ENCODE measurements at places on chromosomes 2 and 18.

- no peak overlapping the region for H3K4me3 ChIP-seq
- H3K27ac ChIP-seq, result no peak overlapping the region
- no peak for DNase-seq
- no peaks in the 10 kb centered on the region for H3K4me1 ChIP-seq
- no peaks in the 10 kb centered on the region for H3K27me3 ChIP-seq
Observed at GRCh38 chr18:73040247-73040646, 172.5 kb upstream of the NETO1 start.

- no peaks in the 10 kb centered on the region for H3K27me3 ChIP-seq
- DNase-seq, result no peak
- no peak overlapping the region for H3K27ac ChIP-seq
- no peaks in the 10 kb centered on the region for H3K4me1 ChIP-seq
- no peaks in the 10 kb centered on the region for H3K36me3 ChIP-seq
- H3K4me3 ChIP-seq, result no peak overlapping the region
Observed at GRCh38 chr2:83686863-83687262, 772.2 kb downstream of the SUCLG1 start.

- no peak for DNase-seq
- no peaks in the 10 kb centered on the region for H3K4me1 ChIP-seq
- no peak overlapping the region for H3K27ac ChIP-seq
Observed at GRCh38 chr2:81981585-81981984, 1677.0 kb upstream of the LRRTM1 start.

- no peaks in the 10 kb centered on the region for H3K27me3 ChIP-seq
- peaks cover 27% of the 10 kb centered on the region for H3K4me1 ChIP-seq
- no peak for DNase-seq
Observed at GRCh38 chr2:133503927-133504326, 64.3 kb downstream of the NCKAP5 start.

GRCh38 chr2:118750959-118751565 lies 96.4 kb downstream of the EN1 start:
- no peak overlapping the region for H3K27ac ChIP-seq
- H3K4me1 ChIP-seq, result no peaks in the 10 kb centered on the region
- no peaks in the 10 kb centered on the region for H3K36me3 ChIP-seq
- no peak overlapping the region for H3K4me3 ChIP-seq

- no peak overlapping the region for H3K4me3 ChIP-seq
- no peak overlapping the region for H3K27ac ChIP-seq
- H3K27me3 ChIP-seq, result no peaks in the 10 kb centered on the region
Observed at GRCh38 chr2:83633423-83633822, 825.7 kb downstream of the SUCLG1 start.

DNA sequence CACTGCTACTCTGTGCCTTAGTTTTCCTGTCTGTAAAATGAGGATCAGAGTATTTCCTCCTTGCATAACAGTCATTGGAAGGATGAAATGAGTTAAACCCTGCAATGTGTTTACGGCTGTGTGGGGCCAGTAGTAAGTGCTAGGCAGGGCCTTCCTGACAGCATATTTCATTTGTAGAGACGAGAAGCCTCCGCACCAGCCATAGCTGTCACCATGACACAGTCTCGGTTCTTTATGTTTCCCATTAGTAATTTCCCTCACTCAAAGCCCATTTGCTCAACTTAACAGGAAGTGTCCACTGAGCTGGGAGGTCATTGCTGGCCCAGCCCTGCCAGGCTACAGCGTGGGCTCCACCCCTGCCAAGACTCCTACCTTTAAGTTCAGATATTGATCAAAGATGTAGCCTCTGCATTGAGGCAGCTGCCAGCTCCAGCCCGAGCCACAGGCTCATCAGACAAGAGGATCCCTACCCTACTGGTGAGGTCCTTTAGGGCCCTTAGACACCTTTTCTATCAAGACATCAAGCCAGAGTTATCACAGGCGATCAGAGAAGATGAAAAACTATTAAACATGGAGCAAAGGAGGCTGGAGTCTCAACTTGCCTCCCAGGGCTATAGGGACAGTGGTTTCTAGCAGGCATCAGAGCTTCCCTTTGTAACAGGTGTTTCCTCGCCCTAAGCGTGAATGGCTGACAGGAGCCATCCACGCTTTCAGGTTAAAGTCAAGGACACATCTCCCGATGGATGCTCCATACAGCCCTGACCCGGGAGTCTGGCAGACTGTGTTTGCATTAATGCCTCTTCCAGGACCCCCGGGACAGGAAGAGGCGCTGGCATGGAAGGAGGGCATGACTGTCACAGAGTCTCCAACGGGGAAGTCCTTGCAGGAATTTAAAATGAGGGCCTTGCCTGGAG lies 251.7 kb downstream of the NDUFA10 start:
- H3K4me3 ChIP-seq, result no peak overlapping the region
- H3K36me3 ChIP-seq, result no peaks in the 10 kb centered on the region
- peaks cover 24% of the 10 kb centered on the region for H3K27me3 ChIP-seq
- peaks cover 7% of the 10 kb centered on the region for H3K4me1 ChIP-seq
- H3K27ac ChIP-seq, result no peak overlapping the region

DNA sequence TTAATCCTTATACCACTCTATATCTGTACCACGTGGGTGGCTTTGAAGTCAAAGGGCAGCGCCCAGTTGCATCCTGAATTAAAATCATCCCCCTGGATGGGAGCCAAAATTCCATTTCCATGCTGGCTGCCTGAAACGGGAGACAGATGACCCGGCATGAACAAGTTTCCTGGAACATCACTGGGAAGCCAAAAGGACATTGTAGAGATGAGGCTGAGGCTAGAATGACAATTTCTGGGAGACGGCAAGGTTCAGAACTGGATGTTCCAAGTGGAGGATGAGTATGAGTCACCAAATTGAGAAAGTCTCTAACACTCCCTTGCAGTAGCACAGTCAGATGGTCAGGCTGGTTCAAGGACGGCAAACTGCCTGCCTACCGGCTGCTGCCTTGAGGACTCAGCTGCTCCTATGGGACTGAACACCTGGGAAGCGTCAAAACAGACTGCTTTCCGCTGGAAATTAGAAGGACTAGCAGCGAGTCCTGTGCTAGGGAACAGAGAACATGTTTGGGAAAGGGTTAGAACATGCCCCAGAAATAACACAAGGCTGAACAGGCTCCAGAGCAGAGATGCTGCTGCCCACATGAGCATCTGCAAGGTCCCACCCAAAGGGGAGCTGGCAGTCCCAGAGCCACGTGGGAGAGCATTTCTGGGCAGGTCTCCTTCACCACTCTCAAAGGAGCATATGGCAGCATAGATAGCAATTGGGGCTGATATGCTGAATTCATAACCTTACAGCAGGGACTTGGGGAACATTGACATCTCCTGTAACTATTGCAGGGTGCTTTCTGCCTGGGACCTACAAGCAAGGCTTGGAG lies 32.0 kb downstream of the YPEL5 start:
- no peak for DNase-seq
- H3K36me3 ChIP-seq, result no peaks in the 10 kb centered on the region
- no peak overlapping the region for H3K27ac ChIP-seq
- no peaks in the 10 kb centered on the region for H3K4me1 ChIP-seq
- no peaks in the 10 kb centered on the region for H3K27me3 ChIP-seq
- no peak overlapping the region for H3K4me3 ChIP-seq

GRCh38 chr18:49966090-49966489 lies 152.8 kb upstream of the ACAA2 start:
- no peak overlapping the region for H3K27ac ChIP-seq
- no peaks in the 10 kb centered on the region for H3K4me1 ChIP-seq
- no peak overlapping the region for H3K4me3 ChIP-seq
- no peak for DNase-seq
- no peaks in the 10 kb centered on the region for H3K36me3 ChIP-seq

- H3K4me1 ChIP-seq, result no peaks in the 10 kb centered on the region
- H3K4me3 ChIP-seq, result no peak overlapping the region
- DNase-seq, result no peak
- H3K27me3 ChIP-seq, result 0 out of 2 replicates have a peak, but pooled peaks cover 3% of the 10 kb centered on the region
- no peaks in the 10 kb centered on the region for H3K36me3 ChIP-seq
- no peak overlapping the region for H3K27ac ChIP-seq
Observed at GRCh38 chr2:139160836-139161235, 380.6 kb upstream of the NXPH2 start.

- DNase-seq, result no peak
- no peak overlapping the region for H3K4me3 ChIP-seq
- H3K36me3 ChIP-seq, result no peaks in the 10 kb centered on the region
- no peaks in the 10 kb centered on the region for H3K27me3 ChIP-seq
Observed at GRCh38 chr2:202831242-202832220, 40.0 kb downstream of the ICA1L start.

GRCh38 chr2:159609811-159610549 lies 6.4 kb downstream of the BAZ2B start:
- H3K27me3 ChIP-seq, result no peaks in the 10 kb centered on the region
- DNase-seq, result no peak
- no peaks in the 10 kb centered on the region for H3K36me3 ChIP-seq
- no peak overlapping the region for H3K27ac ChIP-seq
- no peak overlapping the region for H3K4me3 ChIP-seq

DNA sequence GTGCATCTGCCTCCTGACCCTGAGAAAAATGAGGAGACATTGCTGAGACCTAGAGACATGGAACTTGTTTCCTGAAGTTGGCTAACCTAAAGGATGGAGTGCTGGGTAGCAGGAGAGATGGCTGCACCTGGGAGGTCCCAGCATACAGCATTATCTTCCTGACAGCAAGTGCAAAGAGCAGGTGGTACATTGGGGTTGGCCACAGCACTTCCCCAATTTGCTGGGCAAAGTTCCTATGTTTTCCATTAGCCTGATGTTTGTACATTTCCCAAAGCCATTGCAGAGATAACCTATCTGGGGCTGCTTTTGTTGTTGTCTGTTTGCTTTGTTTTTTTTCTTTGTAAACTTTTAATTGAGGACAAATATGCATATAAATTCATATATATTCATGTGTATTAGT lies 296.7 kb downstream of the HRH4 start:
- H3K4me1 ChIP-seq, result no peaks in the 10 kb centered on the region
- DNase-seq, result no peak
- H3K36me3 ChIP-seq, result no peaks in the 10 kb centered on the region
- no peaks in the 10 kb centered on the region for H3K27me3 ChIP-seq
- H3K4me3 ChIP-seq, result no peak overlapping the region

DNA sequence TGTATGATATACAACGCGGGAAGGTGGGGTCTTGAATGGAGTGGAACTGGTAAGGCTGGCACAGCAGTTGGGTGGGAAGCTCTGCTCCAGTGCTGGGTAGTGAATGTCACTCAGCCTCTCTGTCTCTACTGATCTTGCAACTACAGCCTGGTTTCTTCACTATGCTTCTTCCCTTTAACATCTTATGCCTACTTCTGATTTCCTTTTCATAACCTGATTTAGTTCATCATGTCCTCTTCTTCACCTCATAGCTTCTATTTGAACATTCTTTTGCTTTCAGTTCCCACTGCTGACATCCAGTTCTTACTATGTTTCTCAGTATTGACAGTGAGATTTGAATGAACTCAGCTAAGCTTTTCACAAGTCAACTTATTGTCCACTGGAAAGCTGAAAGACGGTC lies 286.2 kb downstream of the ARL6IP6 start:
- no peak overlapping the region for H3K27ac ChIP-seq
- H3K27me3 ChIP-seq, result no peaks in the 10 kb centered on the region
- no peaks in the 10 kb centered on the region for H3K4me1 ChIP-seq

DNA sequence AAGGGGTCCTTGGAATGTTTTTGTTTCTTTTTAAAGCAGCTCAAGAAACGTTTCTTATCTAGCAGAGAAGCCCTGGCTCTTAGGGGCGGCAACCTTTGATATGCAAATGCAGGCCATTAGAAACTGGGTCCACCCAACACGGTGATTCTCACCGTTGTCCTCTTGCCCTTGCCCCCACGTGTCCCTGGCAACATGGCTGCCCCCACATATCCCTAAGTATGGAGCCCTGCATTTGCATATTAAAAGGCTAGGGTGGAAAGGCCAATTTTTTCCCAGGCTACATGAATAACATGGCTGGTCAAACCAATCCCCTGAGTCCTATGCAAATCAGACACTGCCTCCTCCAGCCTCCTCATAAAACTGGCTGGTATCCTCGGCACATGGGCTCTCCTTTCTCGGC lies 230.1 kb upstream of the SPOPL start:
- no peaks in the 10 kb centered on the region for H3K27me3 ChIP-seq
- no peak for DNase-seq
- no peak overlapping the region for H3K4me3 ChIP-seq
- no peaks in the 10 kb centered on the region for H3K36me3 ChIP-seq
- H3K4me1 ChIP-seq, result peaks cover 43% of the 10 kb centered on the region

GRCh38 chr2:121355488-121355887 lies 70.5 kb upstream of the TFCP2L1 start:
- H3K4me3 ChIP-seq, result no peak overlapping the region
- no peak overlapping the region for H3K27ac ChIP-seq
- H3K36me3 ChIP-seq, result peaks cover 59% of the 10 kb centered on the region

DNA sequence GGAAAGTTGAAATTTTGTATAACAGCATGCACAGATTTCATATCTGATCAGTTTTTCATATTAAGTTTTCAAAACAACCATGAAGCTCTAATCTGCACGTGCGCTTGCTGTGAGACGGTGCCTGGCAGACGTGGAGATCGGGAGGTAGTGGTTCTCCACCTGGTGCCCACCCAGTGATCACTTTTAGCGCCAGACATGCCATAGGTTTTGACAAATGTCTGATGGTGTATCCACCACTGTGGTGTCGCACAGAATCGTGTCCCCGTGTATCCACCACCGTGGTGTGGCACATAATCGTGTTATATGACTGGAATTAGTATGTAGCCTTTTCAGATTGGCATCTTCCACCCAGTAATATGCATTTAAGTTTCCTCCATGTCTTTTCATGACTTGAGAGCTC lies 40.9 kb upstream of the KCNG2 start:
- H3K27ac ChIP-seq, result no peak overlapping the region
- no peak for DNase-seq
- peaks cover 5% of the 10 kb centered on the region for H3K27me3 ChIP-seq
- H3K4me3 ChIP-seq, result no peak overlapping the region

DNA sequence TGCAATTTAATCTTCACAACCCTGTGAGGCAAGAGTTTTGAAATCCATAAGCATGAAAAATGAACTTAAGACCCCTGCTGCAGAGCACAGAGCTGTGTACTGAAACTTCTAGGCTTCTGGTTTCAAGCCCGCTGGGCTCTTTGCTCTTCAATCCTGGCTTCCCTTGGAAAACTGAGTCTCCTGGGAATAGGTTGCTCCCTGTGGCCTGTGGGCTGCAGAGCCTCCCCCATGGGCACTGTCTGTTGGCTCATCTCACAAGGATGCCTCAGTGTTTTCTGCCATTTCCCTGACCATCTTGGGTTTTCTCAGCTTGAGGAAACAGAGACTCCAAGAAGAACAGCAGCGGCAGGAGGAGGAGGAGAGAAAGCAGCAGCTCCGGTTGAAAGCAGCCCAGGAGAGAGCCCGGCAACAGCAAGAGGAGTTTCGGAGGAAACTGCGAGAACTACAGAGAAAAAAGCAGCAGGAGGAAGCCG lies 44.5 kb downstream of the SUMO1 start:
- H3K4me1 ChIP-seq, result no peaks in the 10 kb centered on the region
- no peaks in the 10 kb centered on the region for H3K36me3 ChIP-seq
- DNase-seq, result no peak
- H3K27me3 ChIP-seq, result no peaks in the 10 kb centered on the region

DNA sequence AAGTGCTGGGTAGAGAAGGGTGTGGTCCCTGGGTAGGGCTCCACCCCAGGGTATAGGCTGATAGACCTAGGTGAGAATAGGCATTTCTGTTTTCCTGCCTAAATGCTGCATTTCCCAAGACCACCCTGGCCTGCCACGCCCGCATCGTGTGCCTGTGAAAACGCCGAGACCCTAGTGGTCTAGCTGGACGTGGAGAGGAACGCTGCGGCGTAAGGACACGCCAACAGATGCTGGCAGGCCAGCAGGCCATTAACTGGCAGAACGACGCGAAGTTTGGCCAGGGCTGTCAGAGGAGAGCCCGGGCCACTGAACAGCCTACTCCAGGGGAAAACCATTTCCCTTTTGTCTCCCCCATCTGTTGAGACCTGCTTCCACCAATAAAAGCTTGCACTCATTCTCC lies 373.2 kb upstream of the FIGN start:
- H3K27ac ChIP-seq, result no peak overlapping the region
- H3K4me3 ChIP-seq, result no peak overlapping the region
- DNase-seq, result no peak
- no peaks in the 10 kb centered on the region for H3K36me3 ChIP-seq
- H3K4me1 ChIP-seq, result no peaks in the 10 kb centered on the region
- no peaks in the 10 kb centered on the region for H3K27me3 ChIP-seq
